Cardiac muscle cell (in vitro differentiated cells and primary cell): ENCODE measurements at places on chromosomes 11 and 22.
A peak's percentile ranks its signal among the peaks of the same experiment; 100 is the strongest.

- H3K36me3 ChIP-seq = no peaks in the 10 kb centered on the region
- no peak overlapping the region for H3K27ac ChIP-seq
- H3K4me1 ChIP-seq = peaks cover 27% of the 10 kb centered on the region
- no peak for DNase-seq
- peak overlapping the region; percentile 93 for H3K4me3 ChIP-seq
Measured at GRCh38 chr11:72750556-72751115, 1.6 kb downstream of the ARAP1 start.

- peaks cover 11% of the 10 kb centered on the region for H3K36me3 ChIP-seq
- peaks cover under 1% of the 10 kb centered on the region for H3K4me1 ChIP-seq
- H3K27me3 ChIP-seq = no peaks in the 10 kb centered on the region
- DNase-seq = no peak
- no peak overlapping the region for H3K27ac ChIP-seq
- no peak overlapping the region for H3K4me3 ChIP-seq
Measured at GRCh38 chr11:94454301-94454700, 39.3 kb downstream of the MRE11 start.

DNA sequence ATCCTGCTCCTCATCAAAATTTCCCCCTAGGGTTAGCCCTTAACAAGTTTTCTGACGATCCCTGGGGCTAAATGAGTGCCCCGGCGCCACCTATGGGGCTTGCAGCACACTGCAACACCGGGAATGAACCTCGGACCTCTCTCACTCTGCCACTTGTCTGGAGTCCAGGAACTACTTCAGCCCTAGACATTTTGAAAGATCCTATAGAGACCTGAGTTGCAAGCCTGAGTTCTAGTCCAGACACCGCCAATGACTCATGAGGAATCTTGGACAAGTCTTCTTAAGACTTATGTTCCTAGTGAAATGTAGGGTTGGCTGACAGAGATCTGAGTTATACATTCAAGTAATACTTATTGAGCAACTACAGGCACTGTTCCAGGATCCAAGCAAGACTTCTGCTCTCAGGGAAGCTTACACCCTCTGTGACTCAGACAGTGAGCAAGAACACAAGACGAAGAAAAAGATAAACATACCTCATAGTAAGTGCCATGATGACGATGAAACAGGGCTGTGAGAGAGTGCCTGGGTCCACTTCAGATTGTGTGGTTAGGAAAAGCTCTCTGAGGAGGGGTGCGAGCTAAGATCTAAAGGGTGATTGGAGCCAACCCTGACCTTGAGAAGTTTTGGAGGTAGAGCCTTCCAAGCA is 10.2 kb upstream of the STK33 start:
- H3K4me1 ChIP-seq = no peaks in the 10 kb centered on the region
- H3K27ac ChIP-seq = no peak overlapping the region
- no peaks in the 10 kb centered on the region for H3K27me3 ChIP-seq
- DNase-seq = peak; percentile 64
- H3K4me3 ChIP-seq = no peak overlapping the region

- no peaks in the 10 kb centered on the region for H3K4me1 ChIP-seq
- H3K27ac ChIP-seq = no peak overlapping the region
- no peak overlapping the region for H3K4me3 ChIP-seq
- no peaks in the 10 kb centered on the region for H3K27me3 ChIP-seq
- no peak for DNase-seq
Measured at GRCh38 chr22:29631725-29632124, 28.3 kb downstream of the NF2 start.

GRCh38 chr11:20874358-20874757 is 205.0 kb downstream of the NELL1 start:
- DNase-seq = no peak
- H3K27me3 ChIP-seq = no peaks in the 10 kb centered on the region
- no peaks in the 10 kb centered on the region for H3K4me1 ChIP-seq
- H3K27ac ChIP-seq = no peak overlapping the region
